ENCODE measurements at places on chromosomes 4 and X. TPM values are rescaled to one million over a fixed set of nuclear protein-coding genes. Genes with fewer than 3 reads are reported as not detected.

The IRF2 gene
- 31.8 TPM for total RNA-seq

The RGN gene
- total RNA-seq: 0.42 TPM

The HDAC8 gene
- total RNA-seq: 26.5 TPM

The BEND2 gene
- under 0.01 TPM for total RNA-seq

The NEUROG2 gene
- not detected for total RNA-seq

The IL9R gene
- not detected for total RNA-seq

The MAOB gene
- 0.23 TPM for total RNA-seq

The MTTP gene
- total RNA-seq: 0.23 TPM

The MAGEE2 gene
- total RNA-seq: not detected

The RENBP gene
- 27.4 TPM for total RNA-seq

The F9 gene
- not detected for total RNA-seq

The INTU gene
- 2.7 TPM for total RNA-seq

The PCDH11X gene
- total RNA-seq: not detected

The SYP gene
- 0.14 TPM for total RNA-seq

The GPR119 gene
- total RNA-seq: not detected

The FRMD7 gene
- total RNA-seq: not detected

The RBMX2 gene
- 22.1 TPM for total RNA-seq

The CCNB3 gene
- 0.88 TPM for total RNA-seq

The TEC gene
- total RNA-seq: 1.7 TPM

The DSPP gene
- total RNA-seq: not detected

The NUDT11 gene
- 0.74 TPM for total RNA-seq

The DCX gene
- total RNA-seq: not detected

The KIT gene
- total RNA-seq: 12.9 TPM

The SPANXN3 gene
- total RNA-seq: not detected

The HMX1 gene
- total RNA-seq: not detected

The SOD3 gene
- not detected for total RNA-seq

The LDB2 gene
- total RNA-seq: 258 TPM

The CT45A2 gene
- not detected for total RNA-seq

The BEX5 gene
- total RNA-seq: not detected
